ENCODE measurements at places on chromosomes 5 and 9.

DNA sequence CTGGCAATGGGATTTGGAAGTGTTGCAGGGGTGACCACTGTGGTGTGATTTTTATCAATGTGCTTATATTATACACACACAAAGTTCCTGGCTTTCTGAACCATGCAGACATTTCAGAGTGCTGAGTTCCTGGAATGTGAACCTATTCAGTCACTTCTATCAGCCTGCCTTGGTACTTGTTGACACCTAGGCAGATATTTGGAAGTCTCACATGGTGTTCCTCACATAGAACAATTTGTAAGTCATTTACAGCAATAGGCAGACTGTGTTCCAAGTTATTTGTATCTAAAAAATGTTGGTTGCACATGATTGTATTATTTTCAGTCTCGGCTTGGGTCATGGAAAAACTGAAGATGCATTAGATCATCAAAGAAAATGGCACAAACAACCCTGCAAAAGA lies 182.2 kb downstream of the SREK1 start:
- DNase-seq: no peak

GRCh38 chr9:131432597-131433301 lies 38.9 kb downstream of the PRRC2B start:
- DNase-seq: no peak

DNA sequence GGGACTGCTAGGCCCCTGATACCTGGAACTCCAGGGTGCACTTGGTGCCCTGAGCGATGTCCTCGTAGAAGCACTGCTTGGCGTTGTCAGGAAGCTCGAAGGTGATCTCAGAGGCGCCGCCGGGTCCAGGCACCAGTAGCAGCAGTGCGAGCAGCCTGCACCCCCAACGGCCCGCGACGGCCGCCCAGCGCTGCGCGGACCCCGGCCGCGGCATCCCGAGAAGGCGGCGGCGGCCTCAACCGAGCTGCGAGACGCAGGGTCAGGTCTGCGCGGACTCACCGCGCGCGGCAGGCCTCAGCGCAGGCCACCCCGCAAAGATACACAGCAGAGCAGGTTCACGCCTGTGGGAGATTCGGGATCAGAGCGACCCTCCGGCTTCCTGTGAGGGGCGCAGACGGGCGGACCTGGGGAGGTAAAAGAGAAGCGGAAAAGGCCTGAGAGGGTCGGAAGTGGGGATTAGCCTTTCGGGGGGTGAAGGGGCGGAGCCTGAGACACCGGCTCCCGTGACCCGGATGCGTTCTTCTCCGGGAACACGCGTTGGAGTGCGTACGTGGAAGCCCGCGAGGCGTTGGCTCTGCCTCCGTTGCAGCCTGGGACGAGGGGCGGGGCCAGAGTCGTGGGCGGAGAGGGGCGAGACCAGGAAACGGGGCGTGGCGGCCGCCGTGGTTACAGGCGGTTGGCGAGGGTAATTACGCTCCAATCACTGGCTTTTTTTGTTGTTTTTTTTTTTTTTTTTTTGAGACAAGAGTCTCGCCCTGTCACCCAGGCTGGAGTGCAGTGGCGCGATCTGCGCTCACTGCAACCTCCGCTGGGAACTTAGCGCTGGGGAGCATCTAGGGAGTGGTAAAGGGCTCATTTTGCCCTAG lies at the start of gene TMED7:
TMED7 (minus strand) TSS at position 458 of the 866 bp plus-strand sequence; CDS start at position 214, 244 bp downstream.
- peak; percentile 96 for DNase-seq

GRCh38 chr9:112556497-112557442 lies 70.1 kb downstream of the KIAA1958 start:
- no peak for DNase-seq

DNA sequence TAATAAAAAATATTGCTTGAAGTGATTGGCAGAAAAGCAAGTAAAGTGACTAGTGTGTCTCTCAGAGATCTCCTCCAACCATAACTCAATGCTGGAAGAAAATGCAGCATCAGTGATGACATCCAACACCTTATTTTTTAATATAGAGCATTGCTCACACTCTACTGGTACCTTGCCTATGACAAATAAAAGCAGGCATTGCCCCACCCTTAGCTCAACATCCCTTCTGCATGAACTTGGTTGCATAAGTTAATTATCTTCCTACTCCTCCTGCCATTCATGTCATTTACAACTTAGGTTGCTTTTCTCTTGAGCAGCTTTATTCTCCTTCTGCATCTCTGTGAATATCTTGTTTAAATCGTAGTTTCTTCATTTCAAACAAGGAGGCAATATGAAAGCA lies 41.2 kb downstream of the FEM1C start:
- no peak for DNase-seq

DNA sequence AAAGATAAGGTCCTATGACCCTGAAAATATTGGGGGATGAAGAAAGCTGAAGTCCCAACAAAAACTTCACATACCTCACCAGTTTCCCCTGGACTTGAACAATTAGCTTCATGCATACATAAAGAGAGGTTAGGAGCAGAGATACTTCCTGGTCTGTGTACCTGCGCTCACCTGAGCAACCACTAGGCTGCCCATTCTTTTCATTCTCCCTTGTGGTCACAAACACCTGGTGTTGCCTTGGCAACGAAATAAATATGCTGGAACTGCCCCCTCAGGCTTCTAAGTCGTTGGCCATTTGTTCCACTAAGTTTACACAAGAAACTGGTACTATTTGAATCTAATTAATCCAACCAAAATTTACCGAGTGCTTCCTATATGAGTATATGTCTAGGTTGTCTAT lies 18.1 kb downstream of the OTP start:
- DNase-seq: no peak
